ENCODE measurements at places on chromosomes 5 and 9.

- no peak for DNase-seq
These were observed 540.1 kb upstream of the DAP start for GRCh38 chr5:11301171-11301570.

- no peak for DNase-seq
These were observed 897 bp downstream of the AHRR start for GRCh38 chr5:322281-322941.

DNA sequence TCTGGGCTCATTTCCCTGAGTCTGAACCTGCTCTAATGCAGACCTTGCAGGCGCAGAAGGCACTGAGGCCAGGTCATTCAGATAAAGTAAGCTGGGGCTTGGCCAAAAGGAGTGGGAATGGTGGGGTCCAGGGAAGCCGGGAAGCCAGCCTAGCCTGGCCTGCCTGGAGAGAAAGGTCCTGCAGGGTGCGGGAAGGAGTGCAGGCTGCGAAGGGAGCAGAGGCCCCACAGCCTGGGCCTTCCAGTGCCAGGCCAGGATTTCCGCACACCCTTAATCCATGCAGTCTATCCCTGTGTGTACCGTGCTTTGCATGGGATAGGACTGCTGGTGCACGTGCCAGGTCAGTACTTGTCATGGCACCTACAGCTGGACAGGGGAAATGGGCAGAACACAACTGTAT lies 3.6 kb upstream of the STING1 start:
- DNase-seq, result no peak

- DNase-seq, result no peak
These were observed 370.2 kb upstream of the C9orf72 start for GRCh38 chr9:27943501-27943900.

GRCh38 chr5:94281236-94281801 lies 337.1 kb downstream of the KIAA0825 start:
- DNase-seq, result no peak

Data from activated naive CD4-positive, alpha-beta T cell (primary cell).